ENCODE measurements at places on chromosomes 4 and X. TPM values are rescaled to one million over a fixed set of nuclear protein-coding genes. Genes with fewer than 3 reads are reported as not detected.

The TRIM61 gene
- total RNA-seq: not detected

The SERPINA7 gene
- not detected for total RNA-seq

The FRG2 gene
- total RNA-seq: not detected

The MAGEB1 gene
- not detected for total RNA-seq

The OTUD6A gene
- not detected for total RNA-seq

The LEF1 gene
- not detected for total RNA-seq

The IQSEC2 gene
- 16.0 TPM for total RNA-seq

The DNAAF6 gene
- total RNA-seq: not detected

GRCh38 chrX:111129921-111130320 is 33.9 kb downstream of the PAK3 start:
- no peak for DNase-seq

- DNase-seq: peak; percentile 88
These were observed at the start of gene NLGN4X for GRCh38 chrX:6228720-6229119. TSS of gene NLGN4X (minus strand) at chrX:6228867. CDS start at chrX:6151466, 77,401 bp downstream.

GRCh38 chr4:7956934-7957656 is 17.4 kb upstream of the AFAP1 start:
- no peak for DNase-seq

DNA sequence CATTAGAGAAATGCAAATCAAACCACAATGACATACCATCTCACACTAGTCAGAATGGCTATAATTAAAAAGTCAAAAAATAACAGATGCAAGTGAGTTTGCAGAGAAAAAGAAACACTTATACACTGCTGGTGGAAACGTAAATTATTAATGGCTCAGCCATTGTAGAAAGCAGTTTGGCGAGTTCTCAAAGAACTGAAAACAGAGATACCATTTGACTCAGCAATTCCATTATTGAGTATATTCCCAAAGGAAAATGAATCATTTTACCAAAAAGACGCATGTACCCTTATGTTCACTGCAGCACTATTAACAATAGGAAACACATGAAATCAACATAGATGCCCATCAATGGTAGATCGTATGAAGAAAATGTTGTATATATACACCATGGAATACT is 75.0 kb downstream of the NAA11 start:
- DNase-seq: no peak

- peak; percentile 0 for DNase-seq
These were observed 48.9 kb upstream of the FAM47B start for GRCh38 chrX:34893741-34894140.

- no peak for DNase-seq
These were observed 76.9 kb downstream of the SLC39A8 start for GRCh38 chr4:102268355-102268754.

DNA sequence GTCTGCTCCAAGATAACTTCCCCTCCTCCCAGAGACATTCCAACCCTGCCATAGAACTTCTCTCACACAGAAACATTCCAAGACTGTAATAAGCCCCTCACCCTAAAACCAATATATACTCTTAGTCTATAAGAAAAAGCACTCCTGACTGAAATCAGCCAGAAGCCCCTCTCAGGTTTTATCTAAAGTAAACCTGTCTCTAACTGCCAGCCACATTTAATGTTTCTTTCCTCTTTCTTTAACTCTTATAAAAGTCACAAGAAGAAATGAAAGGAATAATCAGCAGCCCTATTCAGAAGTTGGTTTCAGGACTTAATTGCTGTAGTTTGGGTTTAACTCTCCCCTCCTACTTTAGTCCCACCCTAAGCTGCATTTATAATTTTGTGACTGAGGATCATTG is 165.0 kb upstream of the ZCCHC13 start:
- no peak for DNase-seq

DNA sequence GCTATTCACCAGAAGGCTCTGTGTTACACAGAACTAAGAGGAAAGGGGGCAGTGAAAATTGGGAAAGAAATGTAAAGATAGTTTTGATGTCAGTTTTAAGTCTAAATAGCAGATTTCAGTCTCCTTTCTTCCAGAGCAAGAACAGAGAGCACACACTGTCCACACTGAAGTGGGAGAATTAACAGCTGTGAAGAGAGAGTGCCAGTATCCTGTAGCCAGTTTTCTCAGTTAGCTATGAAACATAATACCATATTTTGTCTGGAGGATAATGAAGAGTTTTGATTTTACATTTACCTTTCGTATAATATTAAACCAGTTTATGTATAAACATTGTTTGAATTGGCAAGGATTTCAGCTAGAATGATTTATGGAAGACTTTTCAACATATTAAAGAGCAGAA is 35.1 kb downstream of the FBXO8 start:
- no peak for DNase-seq

DNA sequence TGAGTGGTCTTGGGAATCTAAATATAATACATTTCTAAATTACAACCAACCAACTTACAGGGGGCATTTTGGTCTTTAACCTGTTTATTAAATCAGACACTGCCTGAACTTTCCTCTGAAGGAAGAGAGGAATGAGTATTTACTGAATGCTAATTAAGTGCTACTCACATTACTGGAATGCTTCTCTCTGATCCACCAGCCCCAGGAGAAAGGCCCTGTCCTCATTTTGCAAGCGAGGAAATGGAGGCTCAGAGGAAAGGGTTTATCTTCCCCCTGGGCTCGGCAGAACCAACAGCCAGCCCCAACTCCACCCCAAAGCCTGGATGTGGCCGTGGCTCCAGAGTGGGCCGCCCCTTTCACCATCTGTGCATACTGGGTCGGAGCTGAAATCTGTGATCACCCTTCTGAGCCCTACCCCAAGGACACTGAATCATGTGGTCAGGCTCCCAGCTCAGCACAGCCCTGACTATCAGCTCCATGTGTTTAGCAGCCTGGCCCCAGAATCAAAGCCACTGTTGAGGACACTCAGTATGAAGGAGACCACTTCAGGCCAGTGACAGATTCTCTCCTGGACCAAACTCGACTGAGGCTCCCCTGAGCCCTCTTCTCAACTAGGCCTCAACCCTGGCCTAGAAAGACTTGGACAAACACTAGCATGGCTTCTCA is 56.7 kb upstream of the ENPP6 start:
- no peak for DNase-seq

- no peak for DNase-seq
These were observed 17.9 kb downstream of the ATP8A1 start for GRCh38 chr4:42638993-42639392.

GRCh38 chr4:80361329-80361900 is 25.9 kb downstream of the CFAP299 start:
- peak; percentile 40 for DNase-seq

- DNase-seq: no peak
These were observed 41.8 kb upstream of the PACRGL start for GRCh38 chr4:20658456-20658855.

DNA sequence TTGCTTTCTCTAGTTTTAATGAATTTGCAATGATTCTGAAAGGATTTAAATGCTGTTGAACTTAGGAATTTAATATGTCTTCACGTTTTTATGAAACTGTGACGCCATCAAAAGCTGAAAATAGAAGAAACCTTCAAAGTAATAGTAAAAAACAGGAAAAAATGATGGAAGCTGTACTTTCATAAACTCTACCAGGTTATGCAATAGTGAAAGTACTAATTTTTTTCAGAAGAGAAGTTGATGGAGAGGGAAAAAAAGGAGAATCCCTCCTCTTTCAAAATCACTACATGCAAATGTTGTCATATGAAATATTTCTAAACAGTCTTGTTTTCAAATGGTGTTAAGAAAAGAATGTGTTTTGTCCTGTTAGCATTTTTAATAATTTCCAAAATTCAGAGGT is 73.6 kb downstream of the ZNF330 start:
- no peak for DNase-seq

DNA sequence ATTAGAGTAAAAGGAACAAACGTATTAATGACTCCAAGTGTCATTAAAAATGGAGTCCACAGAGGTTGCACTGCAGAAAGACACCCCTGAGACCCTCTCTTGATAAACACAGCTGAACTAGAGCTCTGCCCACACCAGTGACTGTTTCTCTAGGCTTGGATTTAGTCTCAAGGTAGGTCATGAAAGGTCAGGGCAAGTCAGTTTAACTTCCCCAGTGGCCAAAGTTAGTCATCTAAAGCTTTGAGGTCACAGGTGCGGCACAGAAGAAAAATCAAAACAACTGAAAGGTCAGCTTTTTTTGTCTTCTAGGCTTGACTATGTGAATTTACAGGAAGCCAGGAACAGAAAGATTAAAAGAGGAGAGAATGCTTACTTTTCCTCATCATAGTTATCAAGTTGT is 749.6 kb downstream of the RAB28 start:
- no peak for DNase-seq

- peak; percentile 5 for DNase-seq
These were observed 31.3 kb downstream of the NYX start for GRCh38 chrX:41478381-41478911.

DNA sequence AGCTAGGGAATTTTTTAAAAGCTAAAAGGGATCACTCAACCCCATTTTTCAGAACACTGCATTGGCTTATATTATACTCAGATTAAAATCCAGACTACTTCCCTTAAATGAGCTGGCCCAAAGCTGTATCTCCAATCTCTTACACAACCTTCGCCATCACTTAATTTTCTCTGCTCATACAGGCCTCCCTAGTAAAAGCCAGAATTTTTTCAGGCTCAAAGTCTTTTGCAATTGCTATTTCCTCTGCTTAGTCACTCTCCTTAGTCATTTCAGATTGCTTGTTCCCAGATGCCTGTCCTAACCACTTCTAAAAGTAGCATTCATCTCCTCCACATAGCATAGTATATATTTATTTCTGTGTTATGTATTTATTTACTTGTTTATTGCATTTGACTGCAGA is 1587.9 kb upstream of the ADGRL3 start:
- DNase-seq: no peak

DNA sequence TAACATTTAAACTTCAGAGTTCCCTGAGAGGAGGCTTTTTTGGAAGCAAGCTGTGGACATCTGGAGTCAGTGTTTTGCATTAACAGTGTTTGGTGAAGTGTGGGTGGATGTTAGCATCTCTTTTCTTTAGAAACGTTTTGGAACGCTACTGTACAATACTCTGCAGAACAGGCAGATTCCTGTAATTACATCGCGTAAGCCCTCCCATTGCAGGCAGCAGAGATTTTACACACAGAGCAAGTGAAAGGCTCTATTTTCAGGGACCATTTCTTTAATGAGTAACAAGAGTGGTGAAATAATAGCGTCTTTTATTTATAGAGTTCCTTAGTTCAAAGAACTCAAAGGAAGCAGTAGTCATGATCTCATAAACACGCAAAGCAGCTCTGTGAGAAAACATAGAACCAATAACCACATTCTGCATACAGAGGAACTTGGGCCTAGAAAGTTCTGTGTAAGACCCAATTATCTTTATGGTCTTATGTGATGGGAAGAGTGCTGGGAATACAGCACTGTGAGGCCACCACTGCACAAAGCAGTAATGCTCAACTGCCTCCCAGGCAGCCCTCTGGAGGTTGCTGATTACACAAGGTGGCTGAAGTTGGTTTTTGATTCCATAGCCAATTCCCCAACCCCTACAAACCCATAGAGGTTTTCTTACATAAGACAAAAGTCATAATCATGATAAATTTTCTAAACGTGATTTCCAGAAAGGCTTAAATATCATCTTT is 298.7 kb upstream of the EPHA5 start:
- DNase-seq: no peak
